ENCODE measurements at places on chromosomes 1 and 21.
A peak's percentile ranks its signal among the peaks of the same experiment; 100 is the strongest.

GRCh38 chr1:53485478-53486394 lies 26.5 kb downstream of the DMRTB1 start:
- DNase-seq: peak; percentile 95

- no peak for DNase-seq
These were observed 34.1 kb downstream of the SOAT1 start for GRCh38 chr1:179327679-179328078.

DNA sequence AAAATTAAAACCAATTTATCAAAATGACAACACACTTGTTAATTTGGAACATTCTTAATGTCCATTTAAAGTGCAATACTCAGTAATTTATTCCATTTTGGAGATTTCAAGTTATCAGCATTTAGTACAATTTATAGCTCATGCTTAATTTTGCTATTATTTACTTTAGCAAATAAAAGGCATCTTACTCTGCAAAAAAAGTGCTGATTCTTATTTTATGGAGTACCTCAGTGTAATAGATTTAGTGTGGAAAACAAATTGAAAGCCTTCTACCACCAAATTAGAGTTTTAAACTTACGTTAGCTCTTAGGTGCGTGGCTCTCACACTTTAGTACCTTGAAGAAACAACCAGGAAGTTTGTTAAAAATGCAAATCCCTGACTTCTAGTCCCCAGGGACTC lies 208.4 kb upstream of the NRIP1 start:
- DNase-seq: no peak

GRCh38 chr21:32096411-32096810 lies 182.4 kb downstream of the MIS18A start:
- DNase-seq: no peak

- peak; percentile 62 for DNase-seq
These were observed 771 bp downstream of the ABCD3 start for GRCh38 chr1:94418664-94419655.

- no peak for DNase-seq
These were observed 21.9 kb upstream of the RABGGTB start for GRCh38 chr1:75764057-75764655.

GRCh38 chr1:39960431-39960958 lies 5.5 kb downstream of the MFSD2A start:
- DNase-seq: peak; percentile 84

- DNase-seq: peak; percentile 44
These were observed 112.6 kb downstream of the ADAMTS1 start for GRCh38 chr21:26732432-26733221.

DNA sequence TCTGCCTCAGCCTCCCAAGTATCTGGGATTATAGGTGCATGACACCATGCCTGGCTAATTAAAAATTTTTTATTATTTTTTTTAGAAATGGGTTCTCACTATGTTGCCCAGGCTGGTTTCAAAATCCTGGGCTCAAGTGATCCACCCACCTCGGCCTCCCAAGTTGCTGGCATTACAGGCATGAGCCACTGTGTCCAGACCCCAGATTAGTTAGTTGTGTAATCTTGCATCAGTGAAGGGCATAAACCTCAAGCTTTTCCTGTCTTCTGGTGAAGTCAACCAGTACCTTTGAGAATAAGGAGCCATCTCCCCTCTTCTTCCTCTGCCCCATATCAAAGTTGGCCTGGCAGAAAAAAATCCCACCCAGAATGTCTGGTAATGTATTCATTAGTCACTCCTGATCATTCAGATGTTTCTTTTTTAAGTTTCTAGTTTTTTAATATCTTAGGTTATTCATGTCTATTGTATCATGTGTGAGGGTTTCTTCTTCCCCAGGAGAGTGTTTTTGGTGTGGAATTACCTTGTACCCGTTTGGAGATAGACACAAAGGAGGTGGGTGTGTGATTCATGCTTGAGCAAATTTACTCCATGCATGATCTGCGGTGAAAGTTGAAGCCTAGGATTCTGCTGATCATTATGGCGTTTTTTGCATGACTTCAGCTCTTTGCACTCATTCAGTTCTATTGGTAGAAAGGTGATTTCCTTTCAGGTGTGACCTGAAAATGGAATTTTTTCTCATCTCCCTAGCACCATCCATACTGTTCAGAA lies 144.0 kb downstream of the FMN2 start:
- DNase-seq: no peak

DNA sequence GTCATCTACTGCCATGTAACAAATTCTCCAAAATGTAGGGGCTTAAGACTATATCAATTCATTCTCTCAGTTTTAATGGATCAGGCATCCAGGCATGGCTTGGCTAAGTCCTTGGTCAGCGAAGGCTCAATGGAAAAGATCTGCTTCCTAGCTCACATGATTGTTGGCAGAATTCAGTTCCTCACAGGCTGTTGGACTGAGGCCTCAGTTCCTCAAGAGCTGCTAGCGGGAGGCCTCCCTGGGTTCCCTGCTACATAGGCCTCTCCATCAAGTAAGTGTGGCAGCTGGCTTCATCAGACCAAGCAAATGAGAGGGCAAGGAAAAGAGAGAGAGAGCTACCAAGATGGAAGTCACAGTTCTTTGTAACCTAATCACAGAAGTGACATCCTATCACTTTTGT lies 19.6 kb upstream of the EYA3 start:
- DNase-seq: no peak

DNA sequence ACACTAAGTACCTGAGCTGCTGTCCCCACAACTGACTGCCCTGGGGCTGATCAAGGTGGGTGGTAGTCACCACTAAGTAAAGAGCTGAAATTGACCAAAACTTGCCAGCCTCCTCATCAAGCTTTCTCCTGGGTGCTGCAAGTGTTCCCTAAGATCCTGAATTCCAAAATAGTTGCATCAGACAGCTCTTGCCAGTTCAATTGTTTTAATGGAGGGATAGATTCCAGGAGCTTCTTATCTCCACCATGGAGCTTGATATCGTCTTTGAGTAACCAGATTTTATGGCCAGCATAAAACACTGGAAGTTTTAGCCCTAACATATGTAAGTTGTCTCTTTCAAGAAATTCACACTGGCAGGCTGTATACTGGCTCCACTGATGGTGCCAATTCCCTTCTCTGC lies 90.3 kb downstream of the NID1 start:
- DNase-seq: no peak

GRCh38 chr1:154239491-154239890 lies 18.7 kb downstream of the UBAP2L start:
- no peak for DNase-seq

DNA sequence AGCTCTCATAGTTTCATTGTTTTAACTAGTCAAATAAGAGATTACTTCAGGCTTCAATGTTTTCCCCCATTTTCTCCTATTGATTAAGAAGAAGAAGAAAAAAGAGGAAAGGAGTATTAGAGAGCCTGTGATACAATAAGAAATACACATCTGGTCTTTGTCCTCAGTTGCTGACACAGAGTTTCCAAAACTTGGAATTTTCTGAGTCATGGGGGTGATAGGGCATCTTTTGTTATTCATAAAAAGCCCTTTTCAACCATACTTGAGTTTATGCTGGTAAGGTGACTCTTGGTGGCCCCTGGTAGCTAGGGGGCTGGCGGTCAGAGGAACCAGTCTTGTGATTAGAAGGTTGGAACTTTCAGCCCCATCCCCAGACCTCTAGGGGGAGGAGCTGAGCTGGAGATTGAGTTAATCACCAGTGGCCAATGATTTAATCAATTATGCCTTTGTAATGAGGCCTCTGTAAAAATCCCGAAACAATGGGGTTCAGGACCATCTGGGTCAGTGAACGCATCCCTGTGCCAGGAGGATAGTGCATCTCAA lies 28.9 kb upstream of the KLF18 start:
- no peak for DNase-seq

GRCh38 chr1:61121631-61122030 lies 39.3 kb downstream of the NFIA start:
- no peak for DNase-seq

DNA sequence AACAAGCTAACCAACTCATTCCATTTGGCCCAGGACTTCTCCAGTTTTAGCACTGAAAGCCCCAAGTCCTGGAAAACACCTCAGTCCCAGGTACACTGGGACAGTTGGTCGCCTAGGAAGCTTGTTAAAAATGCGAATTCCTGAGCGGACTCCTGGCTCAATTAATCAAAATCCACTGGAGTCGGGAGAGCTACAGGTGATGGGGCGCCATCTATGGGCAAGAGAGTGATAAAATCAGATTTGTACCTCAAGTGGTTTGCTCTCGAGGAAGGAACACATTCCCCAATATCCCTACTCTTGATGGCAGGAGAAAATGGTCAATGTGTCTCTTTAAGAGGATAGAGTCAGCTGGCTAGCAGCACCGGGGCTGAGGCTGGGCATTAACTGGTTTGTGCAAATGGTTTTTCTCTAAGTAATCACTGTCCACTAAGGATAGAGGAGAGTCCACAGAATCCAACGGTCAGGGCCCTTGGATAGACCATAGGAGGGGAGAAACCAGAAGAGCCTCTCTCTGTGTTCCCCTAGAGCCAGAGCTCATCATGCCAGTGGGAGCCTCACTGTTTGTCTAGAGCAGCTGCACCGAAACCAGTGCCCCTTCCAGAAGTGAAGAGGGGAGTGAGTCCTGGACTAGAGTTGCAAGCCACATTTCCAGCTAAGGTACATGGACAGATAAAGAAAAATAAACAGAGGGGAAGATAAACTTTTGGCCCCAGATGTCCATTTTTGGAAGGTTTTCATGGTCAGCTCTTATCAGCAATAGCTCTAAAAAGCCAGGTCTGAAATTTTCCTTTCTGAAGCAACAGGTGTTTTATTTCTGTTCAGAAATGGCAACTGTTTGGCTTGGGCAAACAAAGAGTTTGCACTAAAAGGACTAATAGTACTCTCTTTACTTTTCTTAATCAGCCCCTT lies 148.5 kb downstream of the TENT5C start:
- DNase-seq: peak; percentile 89

DNA sequence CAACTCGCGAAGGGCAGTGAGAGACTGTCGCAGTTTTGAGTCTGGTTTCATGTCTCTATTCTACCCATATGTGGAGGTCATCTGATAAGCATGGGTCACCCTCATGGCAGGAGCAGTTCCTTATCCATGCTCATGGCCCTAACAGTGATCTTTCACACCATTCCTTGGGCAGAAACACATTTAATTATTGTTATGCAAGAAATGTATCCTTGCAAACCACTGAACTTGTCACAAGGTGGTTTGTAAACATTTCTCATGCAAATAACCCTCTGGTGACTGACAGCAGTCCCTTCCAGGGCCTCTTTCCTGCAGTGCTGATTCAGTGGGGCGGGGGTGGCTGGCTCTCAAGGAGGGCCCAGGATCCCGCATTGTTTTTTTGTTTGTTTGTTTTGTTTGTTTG lies 421.4 kb upstream of the RUNX1 start:
- no peak for DNase-seq

DNA sequence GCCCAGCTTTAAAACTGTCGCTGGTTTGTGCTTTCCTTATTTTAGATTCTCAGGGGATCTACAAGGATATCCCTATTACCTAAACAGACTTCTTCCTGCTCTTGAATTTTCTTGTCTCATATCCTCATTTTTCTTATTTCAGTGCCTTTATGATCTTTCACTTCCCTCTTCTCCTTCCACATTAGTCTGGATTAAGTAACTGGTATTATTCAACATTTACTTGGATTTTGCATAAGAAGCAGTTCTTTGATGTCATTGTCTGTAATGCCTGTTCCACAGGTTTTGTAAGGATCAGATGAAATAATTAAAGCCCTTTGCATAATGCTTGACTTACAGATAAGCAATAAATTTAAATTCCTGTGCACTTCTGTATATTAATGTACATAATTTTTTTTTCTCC lies 26.5 kb downstream of the CXADR start:
- no peak for DNase-seq

DNA sequence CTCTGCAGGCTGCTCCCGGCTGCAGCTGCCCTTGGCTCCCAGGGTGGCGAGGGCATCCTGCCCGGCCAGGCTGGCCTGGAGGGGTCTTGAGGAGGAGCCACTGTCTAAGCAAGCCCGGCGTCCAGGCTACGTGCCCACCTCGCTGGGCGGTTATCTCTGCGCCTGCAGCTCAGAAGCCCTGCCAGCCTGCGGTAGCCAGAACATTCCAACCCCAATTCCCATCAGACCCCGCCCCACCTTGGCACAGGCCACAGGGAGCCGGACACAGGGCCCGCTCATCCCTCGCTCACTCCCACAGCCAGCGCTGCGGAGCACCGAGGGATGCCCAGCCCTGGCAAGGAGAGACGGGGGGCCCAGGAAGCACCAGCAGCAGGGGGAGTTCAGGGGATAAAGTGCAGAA lies 53.9 kb downstream of the MEGF6 start:
- no peak for DNase-seq

DNA sequence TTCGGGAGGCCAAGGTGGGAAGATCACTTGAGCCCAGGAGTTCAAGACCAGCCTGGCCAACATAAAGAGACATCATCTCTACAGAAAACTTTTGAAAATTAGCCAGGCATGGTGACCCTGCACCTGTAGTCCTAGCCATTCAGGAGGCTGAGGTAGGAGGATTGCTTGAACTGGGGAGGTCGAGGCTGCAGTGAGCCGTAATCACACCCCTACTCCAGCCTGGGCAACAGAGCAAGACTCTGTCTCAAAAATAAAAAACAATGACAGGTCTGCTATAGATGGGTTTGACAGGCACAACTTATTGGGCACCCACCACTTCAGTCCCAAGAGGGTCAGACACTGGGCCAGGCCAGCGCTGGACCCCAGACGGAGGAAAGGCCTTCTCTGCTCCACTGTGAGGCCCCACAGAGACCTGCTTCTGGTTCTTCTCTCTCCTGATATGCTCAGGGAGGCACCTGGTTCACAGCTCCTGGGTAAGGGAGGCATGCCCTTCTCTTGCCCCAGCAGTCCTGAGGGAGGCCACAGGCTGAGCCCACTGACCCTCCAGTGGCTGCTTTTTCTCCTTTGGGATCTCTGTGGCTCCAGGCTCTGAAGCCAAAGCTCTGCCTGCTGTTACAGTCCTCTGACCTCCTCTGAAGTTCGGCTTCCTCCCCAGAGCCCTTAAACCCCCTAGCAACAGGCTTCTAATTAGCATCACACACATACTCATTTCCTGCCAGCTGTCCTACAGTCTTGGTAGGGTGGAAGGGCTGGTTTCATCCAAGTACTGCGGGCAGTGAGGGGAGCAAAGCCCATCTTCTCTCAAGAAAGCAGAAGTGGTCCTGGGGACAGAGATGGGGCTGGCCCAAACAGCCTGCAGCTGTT lies 14.4 kb downstream of the S100A16 start:
- peak; percentile 80 for DNase-seq

DNA sequence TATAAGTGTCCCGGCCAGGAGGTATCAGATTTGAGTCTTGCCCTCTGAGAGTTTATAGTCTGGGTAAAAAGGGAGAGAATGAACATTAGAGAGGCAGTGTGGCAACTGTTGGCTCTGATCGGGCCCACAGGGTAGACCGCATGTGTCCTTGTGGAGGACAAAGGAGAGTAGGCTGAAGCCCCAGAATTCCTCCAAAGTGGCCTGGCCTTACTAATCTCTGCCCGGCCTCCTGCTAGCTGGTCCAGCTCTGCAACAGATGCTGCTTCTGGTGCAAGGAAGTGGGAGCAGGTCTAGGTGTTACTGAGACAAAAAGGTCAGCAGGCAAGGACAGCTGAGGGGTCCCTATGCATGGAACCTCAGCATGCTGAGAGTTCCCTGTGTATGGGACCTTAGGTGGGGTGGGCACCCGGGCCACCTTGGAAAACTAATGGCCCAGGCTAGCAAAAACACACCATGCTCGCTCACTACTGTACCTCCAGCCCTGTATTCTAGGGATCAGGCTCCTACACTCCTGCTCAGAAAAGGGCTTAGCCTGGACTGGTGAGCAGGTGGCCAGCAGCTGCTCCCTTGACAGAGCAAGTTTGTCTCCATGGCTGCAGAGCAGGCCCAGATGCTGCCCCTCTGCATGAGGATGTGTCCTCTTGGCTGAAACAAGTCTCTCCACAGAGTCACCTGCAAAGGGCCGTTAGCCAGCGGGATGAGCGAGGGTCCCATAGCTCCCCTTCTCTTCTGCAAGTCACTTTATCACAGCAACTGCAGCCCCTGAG lies 30.3 kb upstream of the RGS16 start:
- no peak for DNase-seq

- DNase-seq: no peak
These were observed 11.9 kb downstream of the MEF2D start for GRCh38 chr1:156488566-156489165.

Measured in stomach (tissue), 19 donors.